Urothelium cell line (cell line): ENCODE measurements at places on chromosomes 16 and 17.

DNA sequence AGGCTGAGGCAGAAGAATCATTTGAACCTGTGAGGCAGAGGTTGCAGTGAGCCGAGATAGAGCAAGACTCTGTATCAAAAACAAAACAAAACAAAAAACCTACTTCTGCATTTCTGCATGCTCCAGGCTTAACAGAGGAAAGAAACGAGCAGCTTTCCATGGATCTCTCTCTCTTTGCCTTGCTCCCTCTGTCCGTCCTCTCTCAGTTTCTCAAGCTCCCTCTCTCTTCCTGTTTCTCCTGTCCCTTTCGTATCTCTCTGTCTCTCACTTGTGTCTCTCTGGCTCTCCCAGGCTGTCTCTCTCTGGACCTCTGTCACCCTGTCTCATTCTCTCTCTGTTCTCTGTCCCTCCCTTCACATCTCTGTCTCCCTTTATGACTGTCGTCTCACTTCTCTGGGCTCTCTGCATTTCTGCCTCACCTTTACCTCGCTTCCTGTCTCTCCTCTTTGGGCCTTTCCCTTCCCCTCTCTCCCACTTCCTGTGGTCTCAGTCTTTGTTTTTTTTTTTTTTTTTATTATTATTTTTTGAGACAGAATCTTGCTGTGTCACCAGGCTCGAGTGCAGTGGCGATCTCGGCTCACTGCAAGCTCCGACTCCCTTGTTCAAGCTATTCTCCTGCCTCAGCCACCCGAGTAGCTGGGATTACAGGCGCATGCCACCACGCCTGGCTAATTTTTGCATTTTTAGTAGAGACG is 4.1 kb upstream of the PITPNA start:
- DNase-seq = no peak

DNA sequence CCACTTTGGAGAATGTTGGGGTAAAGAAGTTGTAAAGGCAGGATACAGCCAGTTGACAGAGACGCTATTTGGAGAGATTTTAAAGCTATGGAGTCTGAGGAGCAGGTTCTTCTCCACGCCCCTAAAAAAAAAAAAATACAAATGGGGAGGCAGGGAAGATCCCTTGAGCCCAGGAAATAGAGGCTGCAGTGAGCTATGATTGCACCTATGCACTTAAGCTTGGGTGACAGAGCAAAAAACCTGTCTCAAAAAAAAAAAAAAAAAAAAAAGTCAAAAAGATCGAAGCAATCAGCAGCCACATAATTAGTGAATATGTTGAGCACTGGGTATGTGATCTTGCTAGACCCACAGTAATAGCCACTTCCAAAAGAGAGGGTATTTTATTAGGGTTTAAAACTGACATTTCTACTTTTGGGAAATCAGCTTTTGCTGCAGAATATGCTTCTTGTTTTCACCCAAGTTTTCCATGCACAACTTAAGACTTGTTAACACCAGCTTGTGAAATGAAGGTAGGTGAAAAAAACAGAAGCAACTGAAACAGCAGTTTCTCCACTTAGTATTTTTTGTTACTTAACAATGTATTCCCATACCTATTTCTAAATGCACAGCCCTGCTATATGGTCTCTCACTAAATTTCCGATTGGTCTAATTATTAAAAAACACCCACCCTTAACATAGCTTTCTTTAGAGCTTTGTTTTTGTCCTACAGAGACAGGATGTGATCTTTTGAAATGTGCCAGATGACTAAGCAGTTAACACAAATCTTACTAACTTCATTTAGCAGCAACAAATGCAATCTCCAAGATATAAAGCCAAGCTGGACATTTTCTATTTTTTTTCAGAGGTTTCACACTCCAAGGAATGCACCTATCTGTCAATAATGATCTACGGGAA is 2.5 kb upstream of the ARL6IP1 start:
- DNase-seq = no peak

- DNase-seq = no peak
Measured at GRCh38 chr16:11129378-11129781, 126.6 kb downstream of the SOCS1 start.

- no peak for DNase-seq
Measured at GRCh38 chr16:67563708-67564468, 1.6 kb downstream of the CTCF start.

GRCh38 chr16:12898551-12898950 is 2.8 kb upstream of the SHISA9 start:
- DNase-seq = no peak

GRCh38 chr17:48757524-48757961 is 29.0 kb upstream of the HOXB13 start:
- DNase-seq = no peak

- peak; percentile 41 for DNase-seq
Measured at GRCh38 chr17:32350666-32351418, 885 bp downstream of the ZNF207 start.

DNA sequence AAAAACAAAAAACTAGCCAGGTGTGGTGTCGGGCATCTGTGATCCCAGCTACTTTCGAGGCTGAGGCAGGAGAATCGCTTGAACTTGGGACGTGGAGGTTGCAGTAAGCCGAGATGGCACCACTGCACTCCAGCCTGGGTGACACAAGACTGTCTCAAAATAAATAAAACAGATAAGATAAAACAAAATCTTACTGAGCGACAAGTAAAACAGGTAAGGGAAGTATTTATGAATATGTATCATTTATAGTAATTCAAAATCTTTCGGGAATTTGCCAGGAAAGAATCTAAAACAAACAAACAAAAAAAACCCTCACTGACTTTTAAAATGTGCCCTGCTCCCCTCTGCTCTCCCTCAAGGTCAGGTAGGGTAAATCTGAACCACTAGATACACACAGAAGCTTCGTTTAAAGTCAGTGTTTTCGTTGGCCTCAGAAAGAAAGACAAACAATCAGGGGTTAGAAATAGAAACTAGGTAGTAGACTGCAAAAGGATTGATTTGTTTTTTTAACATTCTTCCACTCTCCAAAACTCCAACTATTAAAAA is 2.1 kb downstream of the PRPSAP1 start:
- DNase-seq = no peak

GRCh38 chr17:36074365-36074764 is 10.3 kb downstream of the CCL18 start:
- DNase-seq = no peak

DNA sequence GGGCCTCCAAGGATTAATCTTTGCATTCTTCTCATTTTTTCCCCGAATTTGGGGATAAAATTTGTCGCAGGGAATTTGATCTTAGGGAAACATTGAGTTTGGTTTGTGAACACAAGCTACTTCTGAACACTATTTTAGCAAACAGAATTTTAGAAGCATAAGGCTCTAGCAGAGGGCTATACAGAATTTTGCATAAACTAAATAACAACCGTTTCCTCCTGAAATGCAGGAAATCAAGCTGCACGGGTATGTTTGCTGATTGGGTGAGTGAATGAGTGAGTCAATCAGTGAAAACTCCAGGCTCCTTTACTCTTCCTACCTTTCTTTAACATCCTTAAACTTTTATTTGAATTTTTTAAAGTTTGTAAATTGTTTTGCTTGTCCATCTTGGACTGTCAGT is 81.3 kb upstream of the GNAO1 start:
- no peak for DNase-seq
